Chondrocyte (in vitro differentiated cells): ENCODE measurements at places on chromosomes 5 and 9.

GRCh38 chr9:110640736-110641135, 27.9 kb upstream of the MUSK start:
- no peak for DNase-seq

DNA sequence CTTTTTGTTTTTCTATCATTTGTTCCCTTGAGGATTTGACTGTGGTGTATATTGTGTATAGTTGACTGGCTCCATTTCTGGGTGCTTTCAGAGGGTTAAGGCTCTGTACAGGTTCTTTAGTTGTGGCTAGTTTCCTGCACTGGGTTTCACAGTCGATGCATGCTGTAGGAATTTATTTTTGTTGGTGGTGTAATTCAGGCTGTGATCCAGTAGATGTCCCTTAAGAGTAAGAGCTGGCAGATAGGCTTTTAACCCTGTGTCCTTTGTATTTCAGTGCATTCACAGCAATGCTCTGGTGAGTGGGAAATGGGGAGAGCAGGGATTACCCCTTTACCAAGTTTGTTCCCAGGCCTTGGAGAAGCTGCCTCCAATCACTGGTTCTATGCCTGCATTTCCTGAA, 112.9 kb downstream of the SPATA31D1 start:
- DNase-seq = no peak

GRCh38 chr5:148653836-148654781, at the start of gene HTR4:
TSS of gene HTR4 (minus strand) at chr5:148654527. CDS start at chr5:148637014, 17,513 bp downstream.
- no peak for DNase-seq

DNA sequence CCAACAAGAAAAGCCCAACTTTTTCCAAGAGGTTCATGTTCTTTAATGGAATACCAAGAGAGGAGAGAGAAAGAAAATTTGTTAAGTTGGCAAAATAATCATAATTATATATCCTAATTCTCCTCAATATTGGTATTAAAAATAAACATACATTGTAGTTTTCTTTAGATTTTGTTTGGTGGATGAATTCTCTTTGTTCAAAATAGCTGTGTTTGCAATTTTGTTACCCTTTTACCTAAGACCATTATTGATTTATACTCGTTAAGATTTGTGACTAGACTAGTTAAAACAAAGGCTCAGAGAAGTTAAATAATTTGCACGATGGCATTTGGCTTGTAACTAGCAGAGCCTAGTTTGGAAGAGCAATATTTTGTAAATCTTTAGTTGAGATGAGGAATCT, 9.7 kb downstream of the LRRC19 start:
- DNase-seq = no peak

DNA sequence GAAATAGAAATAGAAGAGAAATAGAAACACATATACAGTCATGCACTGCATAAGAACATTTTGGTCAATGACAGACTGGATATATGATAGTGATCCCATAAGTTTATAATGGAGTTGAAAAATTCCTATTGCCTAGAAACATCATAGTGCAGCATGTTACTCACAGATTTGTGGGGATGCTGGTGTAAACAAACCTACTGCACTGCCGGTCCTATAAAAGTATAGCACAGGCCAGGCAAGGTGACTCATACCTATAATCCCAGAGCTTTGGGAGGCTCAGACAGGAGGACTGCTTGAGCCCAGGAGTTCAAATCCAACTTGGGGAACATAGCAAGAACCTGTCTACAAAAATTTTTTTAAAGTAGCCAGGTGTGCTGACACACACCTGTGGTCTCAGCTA, 240.6 kb upstream of the MAP3K1 start:
- no peak for DNase-seq

- no peak for DNase-seq
These were observed 10.2 kb downstream of the SPRY4 start for GRCh38 chr5:142314606-142315005.
